Stimulated activated CD8-positive, alpha-beta memory T cell treated with anti-CD3 and anti-CD28 coated beads, Interleukin-7, amount 100 ng/mL, for 48 hours (primary cell): ENCODE measurements at places on chromosomes 3 and 15.

DNA sequence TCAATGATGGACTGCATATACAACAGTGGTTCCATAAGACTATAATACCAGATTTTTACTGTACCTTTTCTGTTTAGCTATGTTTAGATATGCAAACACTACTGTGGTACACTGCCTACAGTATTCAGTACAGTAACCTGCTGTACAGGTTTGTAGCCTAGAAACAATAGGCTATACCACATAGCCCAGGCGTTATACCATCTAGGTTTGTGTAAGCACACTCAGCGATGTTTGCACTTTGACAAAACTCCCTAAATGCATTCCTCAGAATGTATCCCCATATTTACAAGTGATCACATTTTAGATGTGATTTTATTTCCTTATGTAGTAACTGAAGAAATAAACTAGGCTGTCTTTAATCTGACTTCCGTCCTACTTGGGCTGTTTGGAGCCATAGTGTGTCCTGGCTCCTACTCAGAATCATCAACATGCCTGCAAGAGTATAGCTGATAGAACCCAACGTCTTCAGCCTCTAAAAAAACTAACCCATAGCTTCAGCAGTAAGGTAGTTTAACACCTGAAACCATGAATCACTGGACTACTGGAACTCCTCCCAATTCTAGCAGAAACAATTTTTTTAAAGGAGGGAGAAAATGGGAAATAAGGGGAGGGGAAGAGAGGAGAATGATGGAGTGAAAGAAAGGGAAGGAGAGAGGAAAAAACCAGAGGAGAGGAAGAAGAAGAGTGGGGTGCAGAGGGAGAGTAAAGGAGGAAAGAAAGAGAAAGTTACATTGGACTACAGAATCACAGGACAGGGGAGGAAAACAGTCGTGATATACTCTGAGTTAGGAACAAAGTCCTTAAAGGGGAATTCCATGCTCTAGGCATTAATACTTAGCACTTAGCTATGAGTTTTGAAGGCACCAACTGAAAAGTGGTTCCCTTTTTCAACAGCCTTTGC, 67.7 kb upstream of the PLXND1 start:
- no peak for DNase-seq

DNA sequence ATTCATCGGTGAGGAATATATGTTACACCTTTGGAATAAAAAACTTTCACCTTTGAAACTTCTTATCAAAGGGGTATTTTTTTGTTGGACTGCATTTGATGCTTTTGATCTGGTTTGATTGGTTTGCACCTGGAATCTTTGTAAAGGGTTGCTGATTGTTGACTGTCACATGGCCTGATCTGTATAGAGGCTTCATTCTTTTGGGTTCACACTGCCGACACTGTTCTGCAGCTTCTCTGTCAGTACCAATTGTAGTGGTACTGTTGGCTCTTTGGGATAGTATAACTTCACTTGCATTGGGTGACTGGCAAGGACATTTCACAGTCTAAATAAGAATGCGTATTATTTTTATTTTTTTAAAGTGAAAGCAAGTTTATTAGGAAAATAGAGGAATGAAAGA, 155.7 kb downstream of the DOCK3 start:
- no peak for DNase-seq

GRCh38 chr3:37243820-37244748, 69.7 kb upstream of the LRRFIP2 start:
- no peak for DNase-seq

DNA sequence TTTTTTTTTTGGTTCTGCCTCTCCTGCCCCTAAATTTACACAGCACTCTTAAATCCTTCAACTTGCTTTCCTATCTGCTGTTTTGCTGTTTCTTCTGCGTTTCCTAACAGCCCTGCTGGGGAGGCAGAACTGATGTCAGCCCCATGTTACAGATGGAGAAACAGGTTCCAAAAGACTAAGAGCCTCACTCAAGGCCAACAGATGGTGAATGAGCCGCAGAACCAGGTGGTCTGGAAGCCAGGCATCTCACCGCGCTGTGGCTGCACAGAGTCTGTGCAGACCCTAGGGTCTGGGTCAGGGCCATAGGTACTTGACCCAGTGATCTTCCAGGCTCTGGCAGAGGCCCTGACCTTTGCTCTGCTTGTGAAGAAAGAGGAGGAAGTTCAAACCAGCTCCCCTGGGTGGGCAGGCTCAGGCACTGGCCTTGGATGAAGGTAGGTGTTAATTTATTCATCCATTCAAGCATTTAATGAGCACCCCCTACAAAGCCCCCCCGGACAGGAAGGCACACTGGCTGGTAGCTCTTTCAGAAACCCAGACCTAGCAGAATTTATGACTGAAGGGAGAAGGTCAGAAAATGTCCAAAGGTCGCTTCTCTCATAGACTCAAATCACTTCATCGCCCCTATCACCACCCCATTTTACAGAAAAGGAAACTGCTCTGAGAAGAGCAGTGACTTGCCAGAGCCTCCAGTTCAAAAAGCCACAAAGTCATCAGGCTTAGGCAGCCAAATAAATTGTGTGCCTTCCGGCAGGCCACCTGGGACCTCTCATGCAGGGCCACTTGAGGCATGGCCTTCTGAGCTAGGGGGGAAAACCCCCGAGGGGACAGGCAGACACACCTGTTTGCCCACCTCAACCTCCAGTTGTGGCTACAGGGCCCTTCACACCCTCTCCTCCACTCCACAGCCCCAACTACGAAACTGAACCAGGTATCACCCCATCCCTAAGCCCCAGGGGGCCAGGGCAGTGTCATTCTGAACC, 2.7 kb downstream of the CHDH start:
- no peak for DNase-seq

DNA sequence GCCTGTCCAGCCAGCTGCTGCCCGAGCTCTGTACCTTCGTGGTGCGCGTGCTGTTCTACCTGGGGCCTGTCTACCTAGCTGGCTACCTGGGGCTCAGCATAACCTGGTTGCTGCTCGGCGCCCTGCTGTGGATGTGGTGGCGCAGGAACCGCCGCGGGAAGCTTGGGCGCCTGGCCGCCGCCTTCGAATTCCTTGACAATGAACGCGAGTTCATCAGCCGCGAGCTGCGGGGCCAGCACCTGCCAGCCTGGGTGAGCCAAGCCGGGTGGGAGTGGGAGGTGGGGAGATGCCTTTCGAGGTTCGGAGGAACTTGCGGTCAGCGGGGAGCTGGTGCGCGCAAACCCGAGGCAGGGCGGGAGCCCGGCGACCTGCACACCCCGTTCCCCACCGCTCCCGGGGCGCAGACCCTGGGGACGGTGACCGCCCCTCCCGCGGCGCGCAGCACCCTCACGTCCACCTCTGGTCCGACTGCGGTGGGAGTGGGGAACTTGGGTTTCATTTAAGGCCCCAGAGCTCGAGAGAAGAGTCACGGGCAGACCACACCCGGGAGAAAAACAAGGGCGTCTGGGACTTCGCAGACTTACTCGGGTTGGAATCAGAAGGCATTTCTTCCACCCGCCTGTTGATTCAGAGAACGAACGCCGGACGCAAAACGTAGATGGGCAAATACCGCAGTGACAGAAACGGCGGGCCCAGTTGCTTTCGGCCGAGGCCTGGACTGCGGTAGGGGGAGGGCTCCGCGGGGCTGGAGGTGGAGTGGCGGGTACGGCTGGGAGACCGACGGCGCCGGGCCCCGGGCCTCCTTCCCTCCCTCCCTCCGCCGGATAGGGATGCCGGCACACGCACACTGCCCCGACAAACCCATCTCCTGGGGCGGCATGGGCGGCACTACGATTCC, 708 bp downstream of the ESYT3 start:
- no peak for DNase-seq

DNA sequence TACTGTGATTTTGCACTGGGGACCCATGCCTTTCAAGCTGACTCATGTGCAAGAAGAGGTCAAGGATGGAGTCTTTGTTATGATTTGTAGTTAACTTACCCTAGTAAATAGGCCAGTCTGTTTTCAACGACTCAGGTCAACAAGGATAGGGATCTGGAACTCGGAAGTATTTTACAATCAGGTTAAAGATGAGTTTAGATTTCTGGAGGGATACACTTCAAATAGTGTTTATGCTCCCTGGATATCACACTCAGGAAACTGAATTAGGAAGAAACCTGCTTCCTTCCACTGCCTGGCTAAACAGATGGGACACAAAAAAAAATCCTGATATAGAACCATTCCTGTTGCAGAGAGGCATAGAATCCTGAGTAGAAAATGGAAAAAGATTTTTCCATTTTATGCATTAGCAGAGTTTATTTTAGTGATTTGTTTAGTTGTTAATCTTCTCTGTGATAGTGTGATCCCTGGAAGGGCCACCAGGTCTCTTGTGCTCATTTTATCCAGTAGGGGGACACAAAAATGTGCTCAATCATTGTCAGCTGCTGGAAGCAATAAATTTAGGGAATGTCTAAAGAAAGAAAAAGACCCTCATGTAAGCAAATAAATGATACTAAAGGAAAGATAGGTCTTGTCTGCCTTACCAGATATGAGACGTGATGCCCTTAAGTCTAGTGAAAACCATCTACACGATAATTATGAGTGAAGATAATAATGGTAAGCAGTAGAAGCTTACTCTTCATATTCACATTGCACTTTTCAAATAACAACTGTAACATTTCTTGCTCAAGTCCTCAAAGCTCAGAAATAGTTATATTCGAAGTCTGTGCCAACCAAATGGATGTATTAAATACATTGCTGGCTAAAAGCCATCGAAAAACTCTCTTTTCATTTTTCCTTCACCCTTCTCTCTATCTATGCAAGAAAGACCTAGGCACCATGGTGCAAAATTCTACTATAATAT, 452.1 kb upstream of the KCNMB2 start:
- no peak for DNase-seq

DNA sequence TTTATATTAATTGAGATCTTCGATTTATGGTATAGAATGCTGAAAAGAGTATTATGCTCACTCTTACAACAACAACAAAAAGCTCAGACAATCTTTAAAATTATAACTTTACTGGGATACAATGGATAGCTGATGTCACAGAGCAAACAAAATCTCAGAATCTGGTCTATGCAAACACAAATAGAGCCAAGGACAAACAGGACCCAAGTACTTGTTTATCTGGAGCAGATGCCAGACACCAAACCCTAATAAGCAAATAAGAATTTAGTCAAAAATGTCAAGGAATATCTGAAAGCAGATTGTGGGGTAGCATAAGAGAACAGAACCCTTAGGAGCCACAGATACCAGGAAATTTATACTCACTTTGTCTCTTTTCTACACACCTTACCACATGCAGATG, 302.2 kb downstream of the CGGBP1 start:
- no peak for DNase-seq

DNA sequence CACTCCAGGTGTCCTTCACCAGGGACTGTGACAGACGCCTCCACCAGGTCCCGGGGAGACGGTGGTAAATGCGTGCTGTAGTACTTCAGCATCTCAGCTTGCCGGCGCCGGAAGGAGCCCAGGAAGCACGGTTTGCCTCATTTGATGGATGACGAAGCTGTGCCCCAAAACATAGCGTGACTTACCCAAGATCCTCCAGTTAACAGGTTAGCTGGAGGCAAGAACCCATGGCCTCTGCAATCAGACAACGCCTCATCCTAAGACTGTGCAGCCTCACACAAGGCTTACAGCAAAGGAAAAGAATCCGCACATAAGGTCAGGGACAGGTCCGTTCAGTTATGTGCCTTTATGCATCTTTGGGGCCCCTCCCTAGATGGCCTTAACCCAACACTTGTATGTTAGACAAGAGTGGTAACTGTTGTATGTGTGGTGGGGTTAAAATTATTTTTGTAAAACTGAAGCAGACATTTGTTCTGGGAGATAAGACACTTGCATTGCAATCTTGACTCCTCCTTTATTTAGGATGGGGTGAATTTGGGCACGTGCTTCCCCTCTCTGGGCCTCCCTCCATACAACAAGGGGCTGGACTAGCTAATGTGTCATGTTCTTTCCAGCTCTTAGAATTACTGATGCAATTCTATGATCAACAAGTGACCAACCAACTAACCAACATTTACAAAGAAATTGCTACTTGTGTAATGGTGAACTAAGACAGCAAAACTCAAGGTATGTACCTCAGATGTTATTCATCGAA, 39.4 kb downstream of the VGLL4 start:
- DNase-seq: no peak

DNA sequence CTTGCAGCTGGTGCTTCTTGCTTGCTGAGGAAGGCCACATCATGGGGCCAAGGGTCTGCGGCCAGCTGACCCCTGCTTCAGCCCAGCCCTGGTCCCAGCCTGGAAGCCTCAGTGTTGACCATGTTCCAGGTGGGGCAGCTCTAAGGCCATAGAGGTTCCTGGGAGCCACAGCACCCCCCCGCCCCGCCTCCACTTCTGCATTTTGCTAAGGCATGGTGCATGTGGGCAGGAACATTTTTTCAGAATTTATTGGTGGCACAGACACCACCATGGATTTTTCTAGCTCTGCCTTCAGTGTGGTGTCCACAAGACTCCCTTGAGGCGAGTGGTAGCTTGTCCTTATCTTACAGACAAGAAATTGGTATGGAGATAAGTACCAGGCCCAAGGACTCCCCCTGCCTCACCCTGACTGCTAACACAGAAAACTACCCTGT, 1.9 kb upstream of the CHST14 start:
- DNase-seq: no peak

GRCh38 chr3:172687501-172687900, 23.4 kb downstream of the NCEH1 start:
- DNase-seq: no peak

GRCh38 chr15:42375941-42376340, 16.6 kb downstream of the CAPN3 start:
- no peak for DNase-seq

GRCh38 chr15:40128766-40129660, 20.3 kb upstream of the BMF start:
- DNase-seq: no peak

- no peak for DNase-seq
Measured at GRCh38 chr15:45187578-45187893, 230 bp downstream of the SHF start.

- no peak for DNase-seq
Measured at GRCh38 chr15:55740981-55741832, 1.7 kb downstream of the PRTG start.

DNA sequence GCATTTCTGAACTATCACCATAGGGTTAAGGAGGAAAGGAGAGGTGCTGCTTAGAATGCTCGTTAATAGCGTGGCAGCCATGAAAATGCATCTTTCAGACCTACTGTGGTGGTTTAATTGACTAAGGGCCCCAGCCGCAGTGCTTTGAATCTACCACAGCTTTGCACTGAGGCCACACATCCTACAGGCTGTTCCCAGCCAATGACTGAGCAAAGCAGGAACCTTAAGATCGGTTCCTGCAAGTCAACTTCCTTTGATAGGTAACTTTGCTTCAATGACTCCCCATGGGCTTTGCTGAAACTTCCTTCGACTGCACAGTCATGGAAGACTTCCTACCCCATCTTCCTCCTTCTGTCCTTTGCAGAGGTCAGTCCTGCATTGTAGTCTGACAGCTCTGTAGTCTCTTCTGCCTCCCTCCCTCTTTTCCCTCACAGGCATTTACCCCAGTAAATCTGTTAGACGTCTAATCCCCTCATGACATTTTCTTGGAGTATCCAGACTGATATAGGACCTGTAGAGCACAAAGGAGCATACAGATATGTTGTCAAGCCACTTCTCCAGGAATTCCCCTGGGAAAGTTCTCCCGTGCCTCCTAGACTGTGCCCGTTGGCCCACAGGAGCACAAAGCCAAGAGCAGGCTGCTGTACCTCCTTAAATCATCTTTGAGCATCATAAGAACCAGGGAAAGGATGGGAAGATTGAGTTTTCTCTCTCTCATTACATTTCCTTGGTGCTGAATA, 2.6 kb upstream of the BCL2A1 start:
- DNase-seq: no peak

GRCh38 chr3:18295171-18295920, 129.8 kb downstream of the SATB1 start:
- DNase-seq: peak; percentile 37

- no peak for DNase-seq
Measured at GRCh38 chr15:101070024-101070423, 150.9 kb downstream of the LRRK1 start.

- no peak for DNase-seq
Measured at GRCh38 chr3:37543666-37544065, 318.0 kb upstream of the CTDSPL start.
